ENCODE measurements at places on chromosomes 3 and 15.

DNA sequence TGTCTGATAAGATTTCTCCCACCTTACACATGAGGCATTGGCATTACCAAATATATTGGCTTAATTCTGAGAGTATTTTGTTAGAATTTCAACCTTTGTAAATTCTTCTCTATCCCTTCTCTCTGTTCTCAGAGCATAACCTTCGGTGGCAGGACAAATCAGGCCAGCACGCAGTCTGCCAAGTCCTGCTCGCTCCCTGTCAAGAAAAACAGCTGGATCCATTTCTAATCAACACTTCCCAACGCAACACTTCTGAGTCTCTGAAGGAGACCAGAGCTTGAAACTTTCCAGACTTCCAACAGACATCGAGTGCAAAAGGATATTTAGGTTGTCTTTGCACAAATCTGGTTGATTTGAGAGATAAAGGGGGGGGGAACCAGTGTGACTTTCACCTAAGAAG, 125.7 kb downstream of the SV2B start:
- DNase-seq: no peak

- DNase-seq: no peak
Observed at GRCh38 chr3:71968544-71968943, 183.6 kb upstream of the PROK2 start.

- no peak for DNase-seq
Observed at GRCh38 chr3:39569095-39569494, 101.6 kb downstream of the MOBP start.

DNA sequence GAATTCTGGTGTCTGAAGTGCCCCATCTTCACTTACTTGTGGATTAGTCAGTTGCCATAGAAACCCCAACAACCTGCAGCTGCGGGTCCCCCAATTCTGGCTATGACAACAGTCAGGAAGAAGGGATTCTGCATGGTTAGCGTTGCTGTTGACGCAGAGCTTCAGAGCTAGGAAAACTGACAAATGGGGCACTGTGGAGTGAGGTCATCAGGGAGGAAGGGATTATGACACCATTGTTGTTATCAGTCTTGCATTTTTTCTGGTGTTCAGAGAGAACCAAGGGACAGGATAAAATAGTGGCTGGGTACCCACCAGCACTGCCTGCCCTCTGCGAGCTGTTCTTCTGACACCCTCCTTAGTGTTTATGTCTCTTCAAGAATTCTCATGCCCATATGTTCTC, 367.7 kb upstream of the ARRDC4 start:
- peak; percentile 2 for DNase-seq

DNA sequence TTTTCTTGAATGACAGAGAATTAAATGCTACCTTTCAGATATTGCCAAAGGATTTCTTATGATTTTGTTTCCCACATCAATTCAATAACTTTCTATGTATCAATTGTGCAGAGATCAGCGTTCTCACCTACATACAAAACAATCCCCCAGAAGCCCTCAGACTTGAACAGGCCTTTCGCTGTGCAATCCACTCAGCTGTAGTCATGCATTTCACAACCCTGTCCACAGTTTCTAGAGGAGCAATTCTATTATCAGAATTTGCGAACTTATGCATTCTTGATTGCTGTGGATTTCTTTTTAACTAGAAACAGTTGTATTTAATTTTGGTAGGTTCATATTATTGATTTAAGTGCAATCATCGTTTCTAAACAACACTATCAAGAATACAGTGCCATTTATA, 13.7 kb upstream of the ALCAM start:
- DNase-seq: no peak

GRCh38 chr3:107205358-107205757, 171.9 kb upstream of the CCDC54 start:
- DNase-seq: peak; percentile 19
